ENCODE measurements at places on chromosomes 12 and 14.

DNA sequence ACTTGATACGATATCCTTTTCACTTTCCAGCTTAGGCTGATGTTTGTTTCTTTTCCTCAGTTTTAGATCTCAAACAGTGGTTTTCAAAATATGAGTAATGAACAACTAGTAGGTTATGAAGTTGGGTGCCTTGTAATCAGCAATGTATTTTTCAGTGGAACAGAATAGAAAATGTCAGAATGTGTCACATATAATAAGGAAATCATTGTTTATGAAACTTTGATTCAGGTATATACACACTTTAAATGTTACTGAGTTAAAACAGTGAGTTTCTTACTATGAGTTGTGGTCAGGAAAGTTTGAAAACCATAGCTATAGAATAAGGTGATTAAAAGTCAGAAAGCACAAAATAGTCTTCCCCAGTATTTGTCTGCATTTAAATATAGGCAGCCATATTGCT, 39.8 kb downstream of the TBK1 start:
- H3K4me3 ChIP-seq = no peak overlapping the region
- no peaks in the 10 kb centered on the region for H3K27me3 ChIP-seq

GRCh38 chr14:103540821-103541708, 12.1 kb downstream of the TRMT61A start:
- H3K27me3 ChIP-seq = no peaks in the 10 kb centered on the region
- no peak for DNase-seq
- peaks cover 13% of the 10 kb centered on the region for H3K4me1 ChIP-seq
- peak overlapping the region; percentile 65 for H3K4me3 ChIP-seq
- H3K27ac ChIP-seq = peak overlapping the region; percentile 90

- no peak overlapping the region for H3K4me3 ChIP-seq
- H3K27me3 ChIP-seq = no peaks in the 10 kb centered on the region
- H3K27ac ChIP-seq = peak overlapping the region; percentile 90
- H3K4me1 ChIP-seq = peaks cover 15% of the 10 kb centered on the region
Observed at GRCh38 chr14:77053046-77053841, 24.7 kb upstream of the IRF2BPL start.

GRCh38 chr12:120292661-120293531, at the start of gene RNU4-1:
TSS of gene RNU4-1 (minus strand) at chr12:120293237.
- H3K27me3 ChIP-seq = no peaks in the 10 kb centered on the region
- no peak within 1 kb of the TSS for H3K27ac ChIP-seq
- DNase-seq = peak; percentile 95
- H3K36me3 ChIP-seq = no peaks in the 10 kb centered on the region
- H3K4me1 ChIP-seq = no peaks in the 10 kb centered on the region
- no peak within 1 kb of the TSS for H3K4me3 ChIP-seq

DNA sequence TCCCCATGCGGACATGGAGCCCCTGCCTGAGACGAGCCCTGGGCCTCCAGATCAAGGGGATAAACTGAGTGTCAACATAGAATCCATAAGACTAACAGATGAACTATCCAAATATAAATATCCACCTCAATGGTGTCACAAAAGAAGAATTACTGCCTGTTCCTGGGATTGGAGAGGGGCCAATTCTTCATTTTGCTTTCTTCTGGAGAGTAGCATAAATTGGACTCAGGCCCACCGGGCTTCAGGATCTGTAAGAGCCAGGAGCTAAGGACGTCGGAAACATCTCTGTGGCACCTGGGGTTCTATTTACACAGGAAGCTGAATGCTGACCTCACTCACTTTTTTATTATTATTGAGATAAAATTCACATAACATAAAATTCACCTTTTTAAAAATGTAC, 408.2 kb upstream of the CCDC196 start:
- H3K36me3 ChIP-seq = no peaks in the 10 kb centered on the region
- H3K27me3 ChIP-seq = no peaks in the 10 kb centered on the region

DNA sequence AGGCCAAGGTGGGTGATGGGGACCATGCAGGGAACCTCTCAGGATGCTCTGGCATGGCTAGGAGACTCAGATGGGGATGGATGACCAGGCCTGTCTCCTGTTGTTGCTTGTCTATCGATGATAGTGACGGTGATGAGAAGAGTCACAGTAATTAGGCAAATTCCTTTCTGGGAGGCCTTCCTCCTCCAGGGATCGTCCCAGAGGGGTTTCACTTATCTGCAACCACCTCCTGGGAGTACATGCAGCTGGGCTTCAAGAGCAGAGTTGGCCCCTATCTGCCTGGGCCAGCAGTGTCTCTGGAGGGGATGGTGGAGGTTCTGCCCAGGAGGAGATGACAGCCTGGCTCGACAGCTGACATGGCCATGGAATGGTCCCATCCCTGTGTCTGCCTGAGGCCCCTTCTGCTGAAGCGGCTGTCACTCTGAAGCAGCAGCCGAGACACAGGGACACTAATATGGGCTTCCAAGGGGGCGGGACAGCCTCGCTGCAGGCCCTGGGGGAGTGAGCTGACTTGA, 27.5 kb upstream of the OAS1 start:
- DNase-seq = no peak
- no peak overlapping the region for H3K27ac ChIP-seq
- H3K4me3 ChIP-seq = no peak overlapping the region
- no peaks in the 10 kb centered on the region for H3K4me1 ChIP-seq
- peaks cover 90% of the 10 kb centered on the region for H3K27me3 ChIP-seq

- DNase-seq = no peak
- H3K36me3 ChIP-seq = peaks cover 10% of the 10 kb centered on the region
- no peaks in the 10 kb centered on the region for H3K27me3 ChIP-seq
- no peak overlapping the region for H3K4me3 ChIP-seq
Observed at GRCh38 chr14:95240859-95241813, 78.6 kb downstream of the CLMN start.

DNA sequence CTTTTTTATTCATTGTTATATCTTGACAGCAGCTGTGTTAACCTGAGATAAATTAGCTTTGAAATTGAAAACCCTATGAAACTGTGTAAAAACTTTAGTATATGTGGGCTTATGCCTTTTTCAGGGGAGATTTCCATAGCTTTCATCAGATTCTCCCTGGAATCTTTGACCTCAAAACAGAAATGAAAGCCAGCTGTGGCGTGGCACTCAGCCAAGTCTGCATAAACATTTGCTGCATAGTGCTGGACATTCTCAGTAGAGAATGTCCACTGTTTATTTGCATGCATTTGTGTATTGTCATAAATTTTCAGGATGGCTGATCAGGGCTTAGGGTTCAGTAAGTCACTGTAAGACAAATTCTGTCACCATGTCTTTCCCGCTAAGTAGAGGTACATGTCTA, 115.3 kb upstream of the NAP1L1 start:
- H3K27ac ChIP-seq = peak overlapping the region; percentile 64
- DNase-seq = peak; percentile 27

DNA sequence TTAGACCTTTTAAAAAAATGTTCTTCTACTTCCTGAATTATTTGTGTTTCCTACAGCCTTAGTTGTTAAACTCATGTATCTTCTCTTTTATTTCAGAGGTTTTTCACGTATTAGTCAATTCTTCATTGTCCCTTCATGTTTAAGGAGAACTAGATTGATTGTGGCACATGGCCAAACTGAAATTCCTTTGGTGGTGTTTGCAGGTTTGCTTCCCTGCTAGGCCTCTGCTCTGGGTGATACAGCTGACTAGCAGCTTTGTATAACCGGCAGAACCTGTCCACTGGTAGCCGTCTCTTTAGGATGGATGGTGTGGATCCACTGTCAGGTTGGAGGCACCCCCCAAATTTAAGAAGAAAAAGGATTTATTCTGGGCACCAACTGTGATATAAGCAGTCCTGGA, 262.1 kb downstream of the FBXL14 start:
- H3K4me3 ChIP-seq = no peak overlapping the region
- no peaks in the 10 kb centered on the region for H3K27me3 ChIP-seq
- no peak overlapping the region for H3K27ac ChIP-seq
- no peak for DNase-seq
- H3K4me1 ChIP-seq = peaks cover 14% of the 10 kb centered on the region

Measured in MCF 10A (cell line).